ENCODE measurements at places on chromosomes 16 and 17.

- DNase-seq, result no peak
These were observed 236.8 kb downstream of the IRX3 start for GRCh38 chr16:54049591-54050458.

GRCh38 chr17:54972406-54973138, 4.0 kb downstream of the STXBP4 start:
- DNase-seq, result no peak

DNA sequence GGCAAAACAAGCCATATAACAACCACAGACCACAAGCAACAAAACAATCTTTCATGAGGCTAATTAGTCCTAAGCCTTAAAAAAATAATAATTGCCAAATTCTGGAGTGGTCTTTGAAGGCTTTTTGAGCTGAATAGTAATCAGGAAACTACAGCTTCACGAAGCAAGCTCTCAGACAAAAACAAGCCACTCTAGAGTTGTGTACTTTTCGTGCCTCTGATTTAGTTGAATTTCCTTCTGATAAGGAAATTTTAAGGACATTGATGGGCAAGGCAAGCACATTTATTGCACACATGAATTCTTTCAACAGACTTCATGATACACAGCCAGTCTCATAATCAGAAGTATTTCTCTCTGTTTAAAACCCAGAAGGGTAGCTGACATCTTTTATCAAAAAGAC, 130.8 kb upstream of the IRX3 start:
- no peak for DNase-seq

- DNase-seq, result no peak
These were observed 17.1 kb downstream of the PSKH1 start for GRCh38 chr16:67910158-67910557.

GRCh38 chr17:80984749-80985148, 6.9 kb upstream of the CHMP6 start:
- no peak for DNase-seq

- DNase-seq, result no peak
These were observed 34.2 kb downstream of the TBX4 start for GRCh38 chr17:61486135-61487120.

GRCh38 chr17:12180644-12181261, 160.1 kb downstream of the MAP2K4 start:
- no peak for DNase-seq
